ENCODE measurements at places on chromosomes 11 and 22. TPM values are rescaled to one million over a fixed set of nuclear protein-coding genes. Genes with fewer than 3 reads are reported as not detected.

- H3K27me3 ChIP-seq, result no peaks in the 10 kb centered on the region
- peaks cover 19% of the 10 kb centered on the region for H3K4me1 ChIP-seq
- H3K4me3 ChIP-seq, result no peak overlapping the region
- H3K27ac ChIP-seq, result no peak overlapping the region
These were observed 88.4 kb downstream of the CCDC81 start for GRCh38 chr11:86463120-86463519.

DNA sequence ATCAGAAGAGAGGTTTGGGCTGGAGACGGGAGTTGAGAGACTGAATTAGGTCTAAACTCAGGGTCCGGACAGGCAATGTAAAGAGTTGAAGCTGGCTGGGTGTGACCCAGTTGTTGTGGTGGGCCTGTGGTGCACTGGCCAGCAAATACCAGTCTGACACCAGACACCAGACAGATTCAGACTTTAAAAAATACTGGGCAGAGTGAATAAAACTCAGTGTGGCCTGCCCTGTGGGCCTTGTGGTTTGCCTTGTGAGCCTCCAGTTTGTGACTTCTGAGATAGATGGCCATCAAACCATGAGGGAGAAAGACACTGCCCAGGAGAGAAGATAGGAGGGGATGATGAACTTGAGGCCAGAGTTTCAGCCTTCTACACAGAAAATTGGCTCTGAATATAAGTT is 25.8 kb downstream of the RCN1 start:
- H3K4me3 ChIP-seq, result no peak overlapping the region
- H3K4me1 ChIP-seq, result no peaks in the 10 kb centered on the region
- no peaks in the 10 kb centered on the region for H3K27me3 ChIP-seq
- no peak for DNase-seq

DNA sequence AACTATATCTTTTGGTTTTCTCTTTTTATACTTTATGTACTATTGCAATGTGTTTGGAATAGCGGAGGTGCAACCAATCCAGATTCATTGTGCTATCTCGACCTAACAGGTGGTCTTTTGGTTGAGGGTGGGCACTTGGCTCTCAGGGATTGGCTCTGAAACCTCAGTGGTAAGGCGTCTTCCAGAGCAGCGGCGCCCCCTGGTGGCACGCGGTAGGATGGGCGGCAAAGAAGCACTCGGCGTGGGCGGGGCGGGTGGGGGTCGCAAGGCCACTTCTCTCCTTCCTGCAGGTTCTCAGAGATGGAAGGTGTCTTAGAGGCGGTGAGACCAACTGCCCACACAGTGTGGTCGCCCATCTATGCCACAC is 19.2 kb upstream of the PLET1 start:
- no peaks in the 10 kb centered on the region for H3K27me3 ChIP-seq
- H3K27ac ChIP-seq, result peak overlapping the region; percentile 69
- peak overlapping the region; percentile 40 for H3K4me3 ChIP-seq
- no peaks in the 10 kb centered on the region for H3K36me3 ChIP-seq
- no peaks in the 10 kb centered on the region for H3K4me1 ChIP-seq

GRCh38 chr11:27557226-27557625 is 50.7 kb upstream of the LIN7C start:
- H3K36me3 ChIP-seq, result no peaks in the 10 kb centered on the region
- H3K27ac ChIP-seq, result no peak overlapping the region
- H3K4me3 ChIP-seq, result no peak overlapping the region
- no peaks in the 10 kb centered on the region for H3K27me3 ChIP-seq

- no peaks in the 10 kb centered on the region for H3K27me3 ChIP-seq
- H3K4me3 ChIP-seq, result peak within 1 kb of the TSS; percentile 32
- peak; percentile 94 for DNase-seq
- no peaks in the 10 kb centered on the region for H3K36me3 ChIP-seq
- peaks cover 24% of the 10 kb centered on the region for H3K4me1 ChIP-seq
These were observed at the start of gene MAJIN for GRCh38 chr11:64971421-64972233. TSS of gene MAJIN (minus strand) at chr11:64972108. CDS start at chr11:64959405, 12,703 bp downstream.

DNA sequence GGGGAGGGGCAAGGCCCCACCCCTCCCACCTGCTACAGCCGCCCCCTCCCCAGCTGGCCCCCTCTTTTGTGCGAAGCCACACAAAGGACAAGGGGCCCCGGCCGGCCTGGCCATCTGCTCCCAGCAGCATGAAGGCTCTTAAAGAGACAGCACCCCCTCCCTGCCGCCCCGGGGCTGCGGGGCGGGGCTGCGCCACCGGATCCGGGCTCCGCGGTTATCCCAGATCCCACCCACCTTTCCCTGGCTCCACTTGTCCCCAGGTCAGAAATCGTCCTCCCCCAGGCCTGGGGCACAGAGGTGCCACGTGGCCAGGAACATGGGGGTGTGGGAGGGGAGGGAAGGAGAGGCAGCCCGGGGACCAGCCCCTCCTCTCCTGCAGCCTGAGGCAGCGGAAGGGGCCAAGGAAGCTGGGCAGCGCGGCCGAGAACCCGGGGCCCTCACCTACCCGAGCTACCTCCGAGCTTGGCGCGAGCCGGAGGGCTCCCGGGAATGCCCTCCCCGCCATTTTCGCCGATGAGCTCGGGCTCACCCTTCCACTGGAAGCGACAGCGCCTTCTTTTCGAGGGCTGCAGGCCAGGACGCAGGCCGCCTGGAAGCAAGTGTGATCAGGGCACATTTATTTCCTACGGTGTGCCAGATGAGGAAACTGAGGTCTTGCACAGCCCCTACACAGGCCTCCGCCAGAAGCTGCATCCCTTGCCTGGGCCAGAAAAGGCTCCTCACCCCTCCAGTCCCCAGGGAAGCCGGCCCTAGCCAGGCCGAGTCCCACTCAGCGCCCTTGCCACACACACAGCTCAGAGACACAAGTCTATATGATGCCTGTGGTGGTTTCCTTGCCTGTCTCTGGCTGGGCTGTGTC is 2.5 kb upstream of the RCOR2 start:
- H3K27ac ChIP-seq, result peak overlapping the region; percentile 6
- no peak for DNase-seq
- no peaks in the 10 kb centered on the region for H3K36me3 ChIP-seq
- peaks cover 56% of the 10 kb centered on the region for H3K4me1 ChIP-seq

DNA sequence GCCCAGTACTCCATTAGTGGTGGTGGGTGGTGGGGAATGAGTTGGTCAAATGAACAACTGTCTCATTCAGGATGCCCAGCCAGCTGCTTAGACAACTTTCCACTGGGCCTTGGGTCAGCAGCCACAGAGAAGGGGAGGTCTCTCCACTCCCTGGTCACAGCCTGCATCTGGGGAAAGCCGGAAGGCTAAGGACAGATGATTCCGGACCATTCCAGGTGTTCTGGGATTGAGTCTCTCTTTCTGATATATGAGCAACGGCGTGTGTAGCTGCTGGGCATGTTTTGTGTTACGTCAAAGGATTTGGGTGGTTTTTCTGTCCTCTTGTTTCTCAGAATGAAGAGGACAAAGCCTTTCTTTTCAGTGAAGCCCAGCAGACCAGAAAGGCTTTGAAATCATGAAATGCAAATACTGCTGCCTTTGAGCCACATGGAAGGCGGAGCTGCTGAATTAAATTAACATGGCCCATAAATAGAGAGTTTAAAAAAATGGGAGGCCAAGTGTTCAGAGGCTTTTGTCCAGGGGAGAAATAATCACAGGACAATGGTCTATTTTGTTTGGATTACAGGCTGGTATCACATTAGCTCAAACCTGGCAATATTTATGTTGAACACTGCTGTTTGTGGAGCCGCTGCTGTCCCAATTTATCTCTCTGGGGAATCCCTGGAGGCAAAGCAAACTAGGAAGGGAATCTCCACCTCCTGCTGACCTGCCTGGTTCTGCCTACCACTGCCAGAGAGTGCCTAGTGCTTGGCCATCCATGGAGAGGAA is 234.4 kb upstream of the E2F8 start:
- no peak overlapping the region for H3K4me3 ChIP-seq
- H3K36me3 ChIP-seq, result no peaks in the 10 kb centered on the region
- H3K27ac ChIP-seq, result no peak overlapping the region
- no peaks in the 10 kb centered on the region for H3K4me1 ChIP-seq
- no peaks in the 10 kb centered on the region for H3K27me3 ChIP-seq

- H3K4me1 ChIP-seq, result no peaks in the 10 kb centered on the region
- H3K36me3 ChIP-seq, result peaks cover 90% of the 10 kb centered on the region
- H3K27me3 ChIP-seq, result no peaks in the 10 kb centered on the region
- H3K27ac ChIP-seq, result no peak overlapping the region
- no peak overlapping the region for H3K4me3 ChIP-seq
These were observed 8.9 kb downstream of the DERL3 start for GRCh38 chr22:23829845-23830372.

DNA sequence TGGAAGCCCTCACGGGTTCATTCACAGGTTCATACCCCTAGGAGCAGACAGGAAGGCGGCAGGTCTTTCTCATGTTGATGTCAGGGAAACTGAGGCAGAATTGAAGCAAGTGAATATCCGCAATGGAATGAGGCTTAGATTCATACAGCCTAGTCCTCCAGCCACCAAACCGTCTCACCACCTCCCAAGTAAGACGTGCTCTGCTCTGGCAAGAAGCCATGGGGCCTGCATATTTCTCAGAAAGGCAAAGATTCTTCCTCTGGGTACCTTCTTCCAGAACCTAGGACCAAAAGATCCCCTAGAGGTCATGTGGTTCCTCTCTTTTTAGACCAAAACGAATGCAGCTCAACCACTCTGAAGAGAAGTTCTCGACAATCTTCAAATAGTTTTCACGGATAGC is 1.7 kb downstream of the AP1B1 start:
- no peaks in the 10 kb centered on the region for H3K27me3 ChIP-seq
- peaks cover 37% of the 10 kb centered on the region for H3K36me3 ChIP-seq
- no peak for DNase-seq
- H3K4me3 ChIP-seq, result no peak overlapping the region
- peaks cover 73% of the 10 kb centered on the region for H3K4me1 ChIP-seq
- H3K27ac ChIP-seq, result peak overlapping the region; percentile 83

DNA sequence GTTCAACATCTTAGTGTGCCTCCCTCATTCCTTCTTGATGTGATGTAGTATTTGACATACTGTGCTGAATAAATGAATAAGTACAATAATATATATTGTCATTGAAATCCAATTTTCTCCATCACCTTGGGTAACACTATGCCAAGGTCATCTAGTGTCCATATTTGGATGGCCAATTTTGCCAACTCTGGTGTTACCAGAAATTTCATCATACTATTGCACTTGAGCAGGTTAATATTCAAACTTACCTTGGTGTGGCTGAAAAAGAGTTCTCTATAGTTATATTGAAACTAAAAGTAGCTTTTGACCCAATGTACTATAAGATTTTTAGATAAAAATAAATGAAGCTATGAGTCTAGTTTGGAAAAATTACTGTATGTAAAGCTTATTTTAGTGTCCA is 98.2 kb upstream of the SLC6A5 start:
- no peak overlapping the region for H3K27ac ChIP-seq
- DNase-seq, result no peak
- H3K36me3 ChIP-seq, result no peaks in the 10 kb centered on the region
- no peak overlapping the region for H3K4me3 ChIP-seq
- no peaks in the 10 kb centered on the region for H3K27me3 ChIP-seq

- no peak for DNase-seq
- H3K27me3 ChIP-seq, result no peaks in the 10 kb centered on the region
- H3K4me3 ChIP-seq, result no peak overlapping the region
- no peaks in the 10 kb centered on the region for H3K36me3 ChIP-seq
These were observed 141.0 kb downstream of the SLC17A6 start for GRCh38 chr11:22479208-22479607.

DNA sequence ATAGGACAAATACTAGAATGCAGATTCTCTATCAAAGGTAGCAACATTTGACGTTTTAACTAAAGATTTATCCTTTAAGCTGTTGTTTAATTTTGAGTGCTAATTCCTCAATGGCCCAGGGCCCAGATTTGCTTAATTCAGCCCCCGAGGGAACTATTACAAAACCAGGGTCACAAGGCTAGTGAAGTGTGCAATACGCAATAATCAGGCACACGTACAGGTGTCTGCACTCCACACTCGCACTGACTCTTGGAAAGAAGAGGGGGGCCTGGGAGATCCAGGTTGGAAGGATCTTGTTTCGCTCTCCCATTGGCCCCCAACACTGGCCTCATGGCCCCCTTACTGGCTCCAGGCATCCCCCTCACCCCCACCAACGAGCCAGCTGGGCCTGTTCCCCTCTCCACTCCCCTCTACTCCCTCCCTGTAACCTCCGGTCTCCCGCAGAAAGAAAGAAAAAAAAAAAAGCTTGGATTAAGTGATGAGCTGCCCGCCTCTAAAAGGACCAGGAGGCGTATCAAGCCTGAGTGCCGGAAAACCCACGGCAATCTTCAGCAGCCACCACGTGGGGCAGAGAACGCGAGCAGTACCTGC is 2.2 kb upstream of the KIRREL3 start:
- no peaks in the 10 kb centered on the region for H3K27me3 ChIP-seq
- no peak overlapping the region for H3K4me3 ChIP-seq
- DNase-seq, result no peak
- no peak overlapping the region for H3K27ac ChIP-seq
- H3K4me1 ChIP-seq, result peaks cover 24% of the 10 kb centered on the region

- no peak overlapping the region for H3K4me3 ChIP-seq
- H3K36me3 ChIP-seq, result no peaks in the 10 kb centered on the region
- H3K27ac ChIP-seq, result no peak overlapping the region
- peaks cover 6% of the 10 kb centered on the region for H3K27me3 ChIP-seq
These were observed 13.0 kb downstream of the MYO7A start for GRCh38 chr11:77141034-77141433.

DNA sequence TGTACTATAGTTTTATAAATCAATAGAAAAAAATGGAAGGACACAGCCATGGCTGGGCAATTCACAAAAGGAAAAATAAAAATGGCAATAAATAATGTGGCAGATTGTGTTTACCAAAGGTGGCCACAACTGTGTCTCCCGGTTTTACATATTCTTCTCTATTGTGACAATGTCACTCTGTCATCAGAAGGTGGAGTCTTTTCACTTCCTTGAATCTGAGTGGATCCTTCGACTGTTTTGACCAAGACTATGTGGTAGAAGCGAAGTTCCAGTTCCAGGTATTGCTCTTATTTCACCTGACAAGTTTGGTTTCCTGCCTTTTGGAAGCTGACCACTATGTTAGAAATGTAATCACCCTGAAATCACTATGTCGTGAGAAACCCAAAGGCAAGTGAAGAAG is 31.0 kb upstream of the HSD17B12 start:
- peaks cover 7% of the 10 kb centered on the region for H3K4me1 ChIP-seq
- DNase-seq, result no peak
- no peak overlapping the region for H3K27ac ChIP-seq

GRCh38 chr11:66268952-66269905 is 790 bp downstream of the RAB1B start:
- peaks cover 71% of the 10 kb centered on the region for H3K4me1 ChIP-seq
- peak overlapping the region; percentile 82 for H3K4me3 ChIP-seq
- peak; percentile 89 for DNase-seq
- H3K27ac ChIP-seq, result peak overlapping the region; percentile 96
- H3K36me3 ChIP-seq, result peaks cover 60% of the 10 kb centered on the region

- H3K4me1 ChIP-seq, result peaks cover 2% of the 10 kb centered on the region
- peaks cover 87% of the 10 kb centered on the region for H3K27me3 ChIP-seq
- H3K27ac ChIP-seq, result no peak overlapping the region
- H3K36me3 ChIP-seq, result no peaks in the 10 kb centered on the region
- H3K4me3 ChIP-seq, result no peak overlapping the region
These were observed 9.6 kb downstream of the GRIK4 start for GRCh38 chr11:120521176-120521575.

MGAT3 gene
- 8.1 TPM for total RNA-seq

KCNE3 gene
- 24.5 TPM for total RNA-seq

IGSF22 gene
- 3.2 TPM for total RNA-seq

DMC1 gene
- total RNA-seq, result not detected

ROBO4 gene
- 147 TPM for total RNA-seq

EHF gene
- 1.8 TPM for total RNA-seq

IGF2 gene
- 49.4 TPM for total RNA-seq
